Right lobe of liver (tissue), 6 donors: ENCODE measurements at places on chromosomes 4 and X.

GRCh38 chr4:127246963-127247952 lies 385.5 kb upstream of the INTU start:
- no peak for DNase-seq

GRCh38 chrX:96182366-96182765 lies 502.3 kb upstream of the DIAPH2 start:
- DNase-seq: peak; percentile 38

- no peak for DNase-seq
Observed at GRCh38 chr4:159107203-159107925, 4.5 kb downstream of the RAPGEF2 start.

DNA sequence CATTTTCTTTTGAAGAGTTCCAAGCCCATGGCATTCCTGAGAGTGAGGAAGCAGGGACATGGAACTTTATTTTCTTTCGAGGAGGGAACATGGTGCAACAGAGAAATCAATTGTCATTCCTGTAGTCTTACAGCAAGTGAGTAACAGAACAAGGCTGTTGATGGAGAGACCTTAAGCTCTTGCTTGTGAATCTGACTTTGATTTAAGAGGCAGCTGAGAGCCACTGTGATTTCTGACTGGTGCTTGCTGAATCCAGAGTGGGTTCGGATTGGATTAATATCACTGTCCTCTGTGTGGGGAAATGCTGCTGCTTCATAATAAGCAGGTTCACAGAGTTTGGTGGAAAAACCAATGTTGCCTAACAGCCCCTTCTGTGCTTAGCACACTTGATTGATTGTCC lies 4.7 kb upstream of the ATP1B4 start:
- DNase-seq: no peak

GRCh38 chr4:173088144-173088543 lies 80.5 kb upstream of the GALNT7 start:
- DNase-seq: no peak
